ENCODE measurements at places on chromosomes 11 and 22. TPM values are rescaled to one million over a fixed set of nuclear protein-coding genes. Genes with fewer than 3 reads are reported as not detected.

DNA sequence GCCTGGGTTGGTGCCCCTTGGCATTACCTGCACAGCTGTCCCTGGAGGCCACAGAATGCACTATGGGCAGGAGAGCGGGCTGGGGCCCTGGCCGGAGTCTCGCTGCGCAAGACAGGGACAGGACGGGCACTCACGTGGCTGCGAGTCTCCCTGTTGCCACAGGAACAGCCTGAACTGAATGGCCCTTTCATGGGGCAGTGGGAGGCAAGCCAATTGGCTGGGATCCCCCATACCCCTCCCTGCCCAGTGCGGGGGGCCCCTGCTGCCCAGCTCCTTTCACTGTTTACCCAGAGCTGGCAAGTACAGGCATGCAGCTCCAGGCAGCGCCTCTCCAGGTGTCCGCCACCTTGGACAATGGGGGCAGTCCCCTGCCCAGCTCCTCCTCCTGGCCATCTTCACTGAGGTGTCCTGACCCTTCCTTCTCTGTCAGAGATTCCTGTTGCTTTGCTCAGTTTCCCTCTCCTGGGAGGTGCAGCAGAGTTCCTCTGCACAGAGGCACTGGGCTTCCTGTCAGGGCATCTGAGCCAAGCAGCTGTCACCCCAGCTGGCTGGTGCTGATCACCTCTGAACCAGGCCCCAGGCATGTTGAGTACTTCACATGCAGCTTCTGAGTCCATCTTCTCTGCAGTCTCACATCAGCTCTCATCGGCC, 5.2 kb downstream of the USP2 start:
- no peaks in the 10 kb centered on the region for H3K27me3 ChIP-seq
- no peak overlapping the region for H3K27ac ChIP-seq
- no peak overlapping the region for H3K4me3 ChIP-seq
- peaks cover 14% of the 10 kb centered on the region for H3K4me1 ChIP-seq
- DNase-seq = no peak
- H3K36me3 ChIP-seq = no peaks in the 10 kb centered on the region

DNA sequence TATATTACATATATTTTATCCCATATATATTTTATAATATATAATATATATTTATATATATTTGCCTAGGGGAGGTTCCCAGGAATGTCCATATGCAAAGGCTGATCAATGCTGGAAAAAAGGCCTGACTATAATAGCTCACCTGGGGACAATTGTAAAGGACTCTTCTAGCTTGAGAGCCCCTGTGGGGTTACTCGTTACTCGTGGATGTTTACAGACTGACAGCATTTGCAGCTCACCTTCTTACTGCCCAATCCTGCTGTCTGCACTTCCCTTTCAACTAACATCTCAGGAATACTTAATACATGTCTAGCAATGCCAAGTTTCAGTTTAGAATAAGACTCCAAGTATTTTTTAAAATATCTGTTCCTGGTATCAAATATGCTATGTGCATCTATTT, 1365.4 kb upstream of the RAG2 start:
- H3K4me3 ChIP-seq = no peak overlapping the region
- H3K4me1 ChIP-seq = no peaks in the 10 kb centered on the region
- H3K36me3 ChIP-seq = no peaks in the 10 kb centered on the region

GRCh38 chr22:20298110-20298802, 21.6 kb downstream of the DGCR6L start:
- no peak for DNase-seq
- no peak overlapping the region for H3K27ac ChIP-seq
- peaks cover 6% of the 10 kb centered on the region for H3K4me1 ChIP-seq
- no peaks in the 10 kb centered on the region for H3K36me3 ChIP-seq
- H3K27me3 ChIP-seq = no peaks in the 10 kb centered on the region
- no peak overlapping the region for H3K4me3 ChIP-seq

Gene ISX
- not detected for total RNA-seq

DNA sequence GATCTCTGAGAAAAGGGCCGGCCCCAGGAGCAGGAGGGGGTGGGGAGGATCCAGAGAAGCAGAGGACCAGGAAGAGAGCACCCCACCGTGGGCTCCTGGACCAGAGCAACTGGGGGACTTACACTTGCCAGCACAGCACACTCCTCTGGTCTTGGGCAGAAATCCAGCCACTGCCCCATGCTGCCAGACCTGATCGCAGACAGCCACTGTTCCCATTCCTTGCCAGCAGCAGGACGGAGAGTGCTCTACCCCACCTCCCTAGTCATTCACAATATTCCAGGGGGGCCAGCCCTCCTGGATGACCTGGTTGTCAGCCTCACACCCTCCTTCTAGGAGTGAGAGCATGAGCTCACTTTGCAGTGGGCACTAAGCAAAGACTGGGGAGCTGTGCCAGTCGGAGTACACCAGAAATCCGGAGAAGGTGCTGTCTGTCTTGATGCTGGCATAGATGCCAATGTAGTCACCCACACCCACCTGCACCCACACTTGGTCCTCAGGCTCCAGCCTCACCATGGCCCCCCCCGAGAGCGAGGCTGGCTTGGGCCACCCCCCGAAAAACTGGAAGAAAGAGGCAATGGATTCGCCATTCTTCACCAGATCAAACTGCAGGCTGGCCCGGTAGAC, 1.6 kb downstream of the C1QTNF5 start:
- H3K4me1 ChIP-seq = peaks cover 14% of the 10 kb centered on the region
- H3K27me3 ChIP-seq = peaks cover 37% of the 10 kb centered on the region

- H3K4me1 ChIP-seq = no peaks in the 10 kb centered on the region
- H3K27me3 ChIP-seq = no peaks in the 10 kb centered on the region
- no peak for DNase-seq
Measured at GRCh38 chr22:45599836-45600577, 71.6 kb upstream of the ATXN10 start.

DNA sequence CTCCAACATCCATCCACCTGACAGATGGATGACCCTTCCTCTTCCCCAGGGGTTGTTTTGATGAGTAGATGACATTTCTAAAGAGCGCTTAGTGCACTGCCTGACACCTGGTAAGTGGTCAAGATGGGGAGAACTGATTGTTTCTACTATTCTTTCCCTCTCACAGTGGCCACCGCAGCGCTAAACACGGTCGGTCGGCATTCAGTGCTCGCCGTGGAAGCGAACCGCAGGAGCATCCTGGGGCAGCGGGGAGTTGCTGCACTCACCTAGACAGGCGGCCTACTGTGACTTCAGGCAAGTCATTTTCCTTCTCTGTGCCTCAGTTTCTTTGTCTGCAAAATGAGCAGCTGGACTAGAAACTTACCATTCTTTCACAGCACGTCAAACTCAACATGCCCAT, 5.0 kb upstream of the BEST1 start:
- DNase-seq = no peak
- no peak overlapping the region for H3K4me3 ChIP-seq
- H3K27ac ChIP-seq = no peak overlapping the region
- H3K36me3 ChIP-seq = no peaks in the 10 kb centered on the region
- H3K4me1 ChIP-seq = no peaks in the 10 kb centered on the region

DNA sequence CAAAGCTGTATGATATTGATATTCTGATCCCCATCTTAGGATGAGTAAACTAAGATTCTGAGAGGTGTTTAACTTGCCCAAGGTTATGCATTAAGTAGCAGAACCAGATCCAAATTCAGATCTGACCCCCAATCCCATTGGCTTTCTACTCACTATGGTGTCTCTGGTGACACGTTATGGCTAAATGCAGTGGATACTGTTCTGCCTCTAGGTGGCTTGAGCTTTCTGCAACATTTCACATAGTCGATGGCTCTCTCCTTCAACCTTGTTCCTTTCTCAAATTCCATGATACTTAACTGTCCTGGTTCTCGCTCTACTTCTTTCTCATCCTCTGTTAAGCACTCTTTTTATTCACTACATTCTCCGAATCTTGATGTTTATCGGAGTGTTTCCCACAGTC, 9.4 kb downstream of the C11orf97 start:
- H3K27ac ChIP-seq = no peak overlapping the region
- no peaks in the 10 kb centered on the region for H3K27me3 ChIP-seq
- DNase-seq = no peak
- no peaks in the 10 kb centered on the region for H3K36me3 ChIP-seq
- H3K4me1 ChIP-seq = no peaks in the 10 kb centered on the region
- no peak overlapping the region for H3K4me3 ChIP-seq

Gene MYBPC3
- not detected for total RNA-seq

DNA sequence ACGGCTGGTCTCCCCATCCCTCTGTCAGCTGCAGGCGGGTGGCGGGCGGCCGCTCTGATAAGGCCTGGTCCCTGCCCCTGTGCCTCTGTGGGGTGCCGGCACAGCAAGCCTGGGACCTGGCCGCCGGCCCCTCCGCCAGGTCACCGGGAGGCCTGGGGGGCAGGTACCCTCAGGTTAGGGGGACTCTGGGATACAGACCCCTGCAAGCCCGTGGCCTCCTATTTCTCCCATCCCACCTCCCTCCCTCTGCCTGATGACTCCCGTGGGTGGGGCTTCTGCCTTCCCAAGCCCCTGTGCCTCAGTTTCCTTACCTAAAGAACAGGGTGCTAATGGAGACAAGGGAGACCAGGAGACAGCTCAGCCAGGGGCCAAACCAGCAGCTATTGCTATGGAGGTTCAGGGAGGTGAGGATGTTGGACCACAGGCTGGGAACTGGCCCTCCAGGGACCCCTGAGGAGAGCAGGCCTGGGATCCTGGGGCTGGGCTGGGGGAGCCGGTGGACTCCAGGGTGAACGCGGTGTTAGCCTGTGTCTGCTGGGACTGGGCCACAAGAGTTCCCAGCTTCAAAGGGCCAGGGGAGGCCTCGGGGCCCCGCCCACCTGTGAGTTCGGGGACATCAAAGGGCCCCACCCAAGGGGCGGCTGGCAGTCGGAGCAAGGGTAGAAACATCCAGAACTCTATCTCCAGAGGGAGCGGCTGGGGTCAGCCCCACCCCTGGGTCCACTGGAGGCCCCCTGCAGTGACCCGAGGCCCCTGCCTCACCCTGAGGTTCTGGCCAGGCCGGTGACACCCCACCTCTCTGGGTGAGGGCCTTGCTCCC, 32.0 kb upstream of the TH start:
- H3K36me3 ChIP-seq = no peaks in the 10 kb centered on the region
- H3K4me3 ChIP-seq = no peak overlapping the region
- no peaks in the 10 kb centered on the region for H3K4me1 ChIP-seq
- no peaks in the 10 kb centered on the region for H3K27me3 ChIP-seq

Gene OR6A2
- not detected for total RNA-seq

Gene HEPHL1
- total RNA-seq = not detected

Gene RTN4RL2
- 0.27 TPM for total RNA-seq

DNA sequence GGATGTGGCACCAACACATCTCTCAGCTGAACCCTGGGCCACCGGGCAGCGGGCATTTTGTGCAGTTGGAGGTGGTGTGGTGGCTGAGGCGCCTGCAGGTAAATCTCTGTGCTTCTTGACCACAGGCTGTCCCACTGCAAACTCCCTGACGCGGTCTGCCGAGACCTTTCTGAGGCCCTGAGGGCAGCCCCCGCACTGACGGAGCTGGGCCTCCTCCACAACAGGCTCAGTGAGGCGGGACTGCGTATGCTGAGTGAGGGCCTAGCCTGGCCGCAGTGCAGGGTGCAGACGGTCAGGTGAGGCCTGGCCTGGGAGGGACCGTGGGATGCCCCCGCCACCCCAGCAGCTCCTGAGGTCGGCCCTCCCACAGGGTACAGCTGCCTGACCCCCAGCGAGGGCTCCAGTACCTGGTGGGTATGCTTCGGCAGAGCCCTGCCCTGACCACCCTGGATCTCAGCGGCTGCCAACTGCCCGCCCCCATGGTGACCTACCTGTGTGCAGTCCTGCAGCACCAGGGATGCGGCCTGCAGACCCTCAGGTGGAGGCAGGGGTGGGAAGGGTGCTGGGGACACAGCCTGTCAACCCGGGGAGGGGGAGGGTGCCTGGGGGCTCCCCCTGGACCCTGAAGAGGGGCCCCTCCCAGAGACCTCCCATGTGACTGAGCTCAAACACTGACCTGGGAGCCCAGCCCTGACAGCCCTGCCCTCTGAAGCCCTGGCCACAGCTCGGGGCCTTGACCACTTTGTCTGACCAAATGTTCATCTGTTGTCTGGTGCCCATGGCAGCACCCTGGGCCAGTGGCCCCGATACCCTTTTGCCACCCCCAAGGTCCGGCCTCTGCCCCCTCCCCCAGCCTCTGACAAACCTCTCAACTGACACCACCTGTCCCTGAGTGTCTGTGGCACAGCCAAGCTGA, 4.6 kb upstream of the PGGHG start:
- no peaks in the 10 kb centered on the region for H3K27me3 ChIP-seq
- H3K36me3 ChIP-seq = no peaks in the 10 kb centered on the region
- DNase-seq = no peak
- peaks cover 46% of the 10 kb centered on the region for H3K4me1 ChIP-seq
- no peak overlapping the region for H3K4me3 ChIP-seq

- H3K36me3 ChIP-seq = no peaks in the 10 kb centered on the region
- no peak overlapping the region for H3K27ac ChIP-seq
- no peak overlapping the region for H3K4me3 ChIP-seq
- no peaks in the 10 kb centered on the region for H3K27me3 ChIP-seq
- no peaks in the 10 kb centered on the region for H3K4me1 ChIP-seq
- DNase-seq = no peak
Measured at GRCh38 chr11:112856591-112856990, 104.6 kb upstream of the NCAM1 start.

Gene CD44
- 534 TPM for total RNA-seq

Gene PEX26
- 59.3 TPM for total RNA-seq

DNA sequence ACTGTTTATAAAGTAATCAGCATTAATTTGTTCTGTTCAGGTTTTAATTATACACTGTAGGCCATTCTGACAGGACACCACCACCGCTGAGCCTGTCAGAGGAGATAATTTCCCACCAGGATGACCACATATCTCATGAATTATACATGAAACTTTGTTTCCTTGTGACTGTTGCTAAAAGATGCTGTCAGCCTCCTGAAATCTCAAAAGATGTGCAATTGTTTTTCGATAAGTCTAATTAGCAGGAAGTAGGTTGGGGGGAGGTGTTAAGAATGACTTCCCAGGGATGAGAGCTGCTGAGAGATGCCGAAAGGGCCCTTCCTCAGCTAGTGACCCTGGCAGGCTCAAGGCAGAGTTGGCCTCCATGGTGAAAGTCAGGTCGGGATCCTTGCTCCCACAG, 485.4 kb downstream of the SOX6 start:
- H3K27me3 ChIP-seq = no peaks in the 10 kb centered on the region
- H3K4me1 ChIP-seq = no peaks in the 10 kb centered on the region
- H3K36me3 ChIP-seq = no peaks in the 10 kb centered on the region
- no peak overlapping the region for H3K27ac ChIP-seq

DNA sequence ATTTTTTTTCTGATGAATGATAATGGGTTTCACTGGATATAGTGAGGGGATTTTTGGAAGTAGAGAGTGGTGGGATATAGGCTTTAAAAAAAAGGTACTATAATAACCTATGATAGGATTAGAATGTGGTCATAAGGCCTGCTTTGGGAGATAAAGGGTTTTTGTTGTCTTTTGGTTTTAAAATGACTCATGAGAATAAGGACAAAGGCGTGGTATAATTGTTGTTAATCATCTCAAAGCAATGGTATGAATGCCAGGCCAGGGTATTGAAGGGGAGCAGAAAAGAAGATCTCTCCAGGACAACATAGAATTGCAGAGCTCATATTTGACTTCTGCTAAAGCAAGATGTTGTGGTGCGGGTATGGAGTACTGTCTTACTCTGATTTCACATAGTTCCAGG, 579.4 kb downstream of the JRKL start:
- no peak overlapping the region for H3K4me3 ChIP-seq
- H3K27ac ChIP-seq = no peak overlapping the region
- DNase-seq = no peak
- H3K27me3 ChIP-seq = no peaks in the 10 kb centered on the region
- H3K4me1 ChIP-seq = no peaks in the 10 kb centered on the region

Gene MMP27
- total RNA-seq = not detected

Gene PLAAT2
- not detected for total RNA-seq

GRCh38 chr22:25380122-25380747, 160.8 kb downstream of the CRYBB2 start:
- no peak overlapping the region for H3K4me3 ChIP-seq
- DNase-seq = no peak
- H3K36me3 ChIP-seq = no peaks in the 10 kb centered on the region
- no peaks in the 10 kb centered on the region for H3K4me1 ChIP-seq
- no peak overlapping the region for H3K27ac ChIP-seq

Gene SCGB1D1
- not detected for total RNA-seq

Measured in CD8-positive, alpha-beta memory T cell (primary cell).